GM23248 (cell line): ENCODE measurements at places on chromosomes 2 and 18.

- no peak for DNase-seq
Observed at GRCh38 chr2:241948901-241949735, 79.6 kb downstream of the RTP5 start.

DNA sequence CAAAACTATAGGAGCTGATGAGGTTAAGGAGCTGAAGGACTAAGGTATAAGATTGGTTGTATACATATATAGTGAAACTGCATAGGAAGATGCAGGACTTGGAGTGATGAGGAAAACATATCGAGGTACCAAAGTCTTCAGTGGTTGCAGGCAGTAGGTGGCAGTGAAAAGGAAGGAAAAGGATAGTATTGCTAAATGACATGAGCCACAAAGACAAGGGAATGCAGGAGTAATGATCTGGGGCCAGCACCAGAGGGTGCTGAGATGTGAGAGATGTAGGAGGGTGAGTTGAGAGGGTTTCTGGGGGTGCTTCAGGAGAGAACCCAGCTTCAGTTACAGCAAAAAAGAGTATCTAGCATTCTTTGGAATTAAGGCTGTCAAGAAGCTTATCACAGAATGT lies 172.2 kb upstream of the MYO3B start:
- no peak for DNase-seq

GRCh38 chr2:34266908-34267697 lies 668.0 kb upstream of the FAM98A start:
- DNase-seq = no peak

DNA sequence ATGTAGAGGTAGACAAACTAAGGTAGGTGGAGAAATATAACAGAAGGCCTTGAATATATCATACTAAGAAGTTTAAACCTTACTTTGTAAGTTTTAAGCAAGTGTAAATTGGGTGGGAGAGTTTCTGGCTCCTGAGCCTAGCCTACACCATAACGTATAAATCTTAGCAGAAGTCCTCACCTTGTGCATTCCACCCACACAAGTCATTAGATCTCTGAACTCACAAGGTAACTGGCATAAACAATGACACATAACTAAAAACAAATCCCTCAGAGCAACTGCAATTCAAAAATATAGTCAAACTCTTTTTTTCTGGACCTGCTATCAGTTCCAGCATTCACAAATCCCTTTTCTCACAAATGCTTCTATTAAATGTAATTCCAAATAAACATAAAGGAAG lies 9.4 kb downstream of the REV1 start:
- peak; percentile 9 for DNase-seq

GRCh38 chr2:58904095-58904494 lies 663.0 kb upstream of the FANCL start:
- no peak for DNase-seq

GRCh38 chr18:21468514-21469164 lies 131.9 kb downstream of the ESCO1 start:
- no peak for DNase-seq

- no peak for DNase-seq
Observed at GRCh38 chr18:46133534-46133933, 29.3 kb downstream of the HAUS1 start.

- DNase-seq = no peak
Observed at GRCh38 chr2:239552213-239552926, 151.6 kb upstream of the HDAC4 start.

DNA sequence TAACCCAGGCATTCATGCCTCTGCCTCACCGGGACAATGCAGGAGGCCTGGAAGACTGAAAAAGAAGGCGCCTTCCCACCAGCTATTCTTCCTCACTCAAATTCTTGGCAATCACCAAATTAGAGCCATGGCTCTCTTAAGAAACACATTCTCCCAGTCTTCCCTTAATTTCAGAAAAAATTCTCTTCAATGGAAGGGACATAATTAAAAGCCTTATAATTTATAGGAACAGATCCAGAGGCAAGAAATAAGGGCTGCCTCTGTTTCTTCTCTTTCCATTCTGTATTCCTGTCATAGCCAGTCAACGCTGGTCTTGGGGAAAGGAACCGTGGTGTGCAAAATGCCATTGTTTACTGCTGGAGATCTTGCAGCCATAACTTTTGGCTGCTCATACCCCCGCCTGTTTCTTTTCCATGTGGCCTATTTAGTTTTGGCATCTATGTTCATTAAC lies 32.8 kb downstream of the DTNA start:
- DNase-seq = no peak

GRCh38 chr2:168552450-168552856 lies 96.4 kb downstream of the CERS6 start:
- no peak for DNase-seq

- no peak for DNase-seq
Observed at GRCh38 chr18:73880387-73880786, 267.2 kb downstream of the FBXO15 start.
